Brain pericyte (primary cell): ENCODE measurements at places on chromosomes 6 and 20.
A peak's percentile ranks its signal among the peaks of the same experiment; 100 is the strongest.

- no peak for DNase-seq
These were observed 358.5 kb upstream of the RUNX2 start for GRCh38 chr6:44969446-44970185.

- no peak for DNase-seq
These were observed 148.7 kb upstream of the JARID2 start for GRCh38 chr6:15096894-15097837.

- no peak for DNase-seq
These were observed 238.2 kb downstream of the SOX4 start for GRCh38 chr6:21831521-21832291.

DNA sequence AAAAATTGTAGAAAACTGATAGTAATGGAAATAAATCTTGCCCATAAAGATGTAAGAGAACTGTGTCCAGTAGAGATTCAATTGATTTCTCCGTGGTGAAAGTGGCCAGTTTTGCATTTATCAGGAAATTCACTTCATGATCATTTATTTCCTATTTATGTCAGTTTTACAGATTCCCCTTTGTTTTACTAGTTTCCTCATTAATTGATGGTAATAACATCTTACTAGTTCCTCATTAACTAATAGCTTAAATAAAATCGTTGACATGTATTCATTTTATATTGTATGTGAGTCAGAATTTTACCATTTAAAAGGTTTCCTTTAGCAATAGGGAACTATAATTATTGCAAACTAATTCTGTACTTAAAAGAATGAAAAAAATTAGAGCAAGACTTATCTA, 99.8 kb upstream of the ADGRF1 start:
- no peak for DNase-seq

GRCh38 chr6:168397012-168397411, 44.0 kb upstream of the SMOC2 start:
- DNase-seq, result no peak

- no peak for DNase-seq
These were observed 29.3 kb upstream of the TXNDC5 start for GRCh38 chr6:7939864-7940228.

DNA sequence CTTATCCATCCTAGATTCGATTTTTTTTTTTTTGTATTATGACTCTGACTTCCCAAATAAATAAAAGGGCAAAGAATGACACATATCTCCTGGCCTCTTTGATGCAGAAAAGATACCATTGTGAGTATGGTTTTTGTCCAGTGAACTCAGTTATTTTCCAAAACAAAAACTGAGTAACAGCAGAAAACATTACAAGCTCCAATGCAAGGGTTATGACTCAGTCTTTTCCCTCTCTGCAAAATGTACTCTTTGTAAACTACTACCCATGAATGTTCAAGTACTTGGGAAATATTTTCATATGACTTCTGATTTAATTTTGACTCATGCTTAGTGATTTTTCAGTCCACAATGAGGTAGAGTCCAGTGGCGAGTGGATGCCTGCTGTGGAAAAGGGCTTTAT, 355.3 kb downstream of the RNF144B start:
- DNase-seq, result no peak

DNA sequence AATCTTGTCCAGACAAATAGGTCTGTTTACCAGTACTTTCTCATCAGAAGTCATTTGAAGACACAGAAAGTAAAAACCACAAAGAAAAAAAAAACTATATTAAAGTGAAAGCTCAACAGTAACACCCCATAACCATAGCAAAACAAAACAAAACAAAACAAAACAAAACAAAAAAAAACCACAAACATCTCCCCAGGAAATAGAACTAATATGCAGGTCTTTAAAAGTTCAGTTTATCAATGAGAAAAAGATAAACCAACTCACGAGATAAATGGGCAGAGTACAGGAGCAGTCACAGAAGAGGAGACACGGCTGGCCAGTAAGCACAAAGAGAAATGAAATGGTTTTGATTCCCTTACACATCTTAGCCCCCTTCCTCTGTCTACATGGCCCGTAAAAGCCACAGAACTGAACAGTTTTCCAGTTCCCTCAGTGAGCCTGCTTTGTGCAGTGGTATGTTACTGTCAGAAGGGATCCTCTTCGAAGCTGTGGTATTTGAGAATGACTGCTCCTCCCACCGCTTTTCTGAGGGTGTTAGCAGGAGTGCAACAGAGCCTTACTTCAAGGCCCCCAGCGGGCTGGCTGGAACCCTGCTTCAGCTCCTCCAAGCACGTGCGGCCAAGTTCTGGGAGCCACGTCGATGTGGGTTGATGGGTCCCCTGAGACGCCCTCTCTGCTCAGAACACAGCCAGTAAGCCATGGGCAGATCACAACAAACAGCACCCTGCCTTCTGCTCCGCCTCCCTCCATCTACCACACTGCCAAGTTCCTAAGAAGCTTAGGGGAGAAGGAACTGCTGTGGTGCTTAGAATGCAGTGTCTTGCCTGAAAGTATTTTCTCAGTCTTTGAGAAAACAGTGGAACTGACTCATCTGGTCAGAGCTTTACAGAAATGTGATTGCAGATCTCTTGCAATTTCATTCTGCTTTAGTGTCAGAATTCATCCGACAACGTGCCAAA, 14.0 kb downstream of the UST start:
- peak; percentile 96 for DNase-seq

GRCh38 chr6:132023490-132023889, 72.3 kb upstream of the CCN2 start:
- no peak for DNase-seq

GRCh38 chr6:167275436-167275835, 15.7 kb upstream of the UNC93A start:
- DNase-seq, result no peak

DNA sequence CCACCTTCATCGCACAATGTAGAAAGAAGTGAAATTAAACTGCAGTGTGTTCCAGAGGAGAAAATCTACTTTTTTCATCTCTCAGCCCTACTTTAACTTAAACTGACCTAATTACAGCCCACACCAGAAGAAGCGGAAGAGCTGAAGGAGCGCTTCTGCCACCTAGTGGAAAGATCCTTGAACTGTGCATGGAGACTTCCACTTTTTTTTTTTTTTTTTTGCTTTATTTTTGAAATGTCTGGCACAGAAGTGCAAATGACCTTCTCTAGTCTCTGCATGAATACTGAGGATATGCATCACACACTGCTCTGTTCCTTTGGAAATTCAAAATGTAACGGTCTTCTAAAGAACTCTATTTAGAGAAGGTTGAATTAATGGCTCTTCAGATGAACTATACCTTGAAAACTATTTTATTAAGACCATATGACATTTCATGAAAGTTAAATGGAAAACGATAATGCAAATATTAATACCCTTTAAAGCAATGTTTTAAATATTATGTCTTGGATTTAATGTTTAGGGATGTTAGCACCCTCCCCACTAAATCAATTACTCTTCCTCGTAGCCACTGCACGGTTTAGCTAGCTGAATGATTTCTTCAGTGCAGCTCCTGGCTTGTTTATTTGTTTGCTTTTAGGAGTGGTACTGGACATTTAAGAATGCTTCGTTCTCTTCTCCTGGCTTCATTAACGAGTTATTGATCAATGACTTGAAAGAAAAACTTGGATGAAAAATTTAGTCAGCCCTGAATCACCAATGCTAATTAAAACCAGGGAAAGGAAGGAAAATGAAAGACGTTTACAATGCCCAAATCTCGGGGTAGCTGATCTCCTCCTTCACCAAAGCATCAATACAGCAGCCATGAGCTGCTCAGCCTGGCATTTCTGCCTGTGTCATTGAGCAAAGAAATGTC, 569.6 kb upstream of the GJE1 start:
- peak; percentile 80 for DNase-seq

DNA sequence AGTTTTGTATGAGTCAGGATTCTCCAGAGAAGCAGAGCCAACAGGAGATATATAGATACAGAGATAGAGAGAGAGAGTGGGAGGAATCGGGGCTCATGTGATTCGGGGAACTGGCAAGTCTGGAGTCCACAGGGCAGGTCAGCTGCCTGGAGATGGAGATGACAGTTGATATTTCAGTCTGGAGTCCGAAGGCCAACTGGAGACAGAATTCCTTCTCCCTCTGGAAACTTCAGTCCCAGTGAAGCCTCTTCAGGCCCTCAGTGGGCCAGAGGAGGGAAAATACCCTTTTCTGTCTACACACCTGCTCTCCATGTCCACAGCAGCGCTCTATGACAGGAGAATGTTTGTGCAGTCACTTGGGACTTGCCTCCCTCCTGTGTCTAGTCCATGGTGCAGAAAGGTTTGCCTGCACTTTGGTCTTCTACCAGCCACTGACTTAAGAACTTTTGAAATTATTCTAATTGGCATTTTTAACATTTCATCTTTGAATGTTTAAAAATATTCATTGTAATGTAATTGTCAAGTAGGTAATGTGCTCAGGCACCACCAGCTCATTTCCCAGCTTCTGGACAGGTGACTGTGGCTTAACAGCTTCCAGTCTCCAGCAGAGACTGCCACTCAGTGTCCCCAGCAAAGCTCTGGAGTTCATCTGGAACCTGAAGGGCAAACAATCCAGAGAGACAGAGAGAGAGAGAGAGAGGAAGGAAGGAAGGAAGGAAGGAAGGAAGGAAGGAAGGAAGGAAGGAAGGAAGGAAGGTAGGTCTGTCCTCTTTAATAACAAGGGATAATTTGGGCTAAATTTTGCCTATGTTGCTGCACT, 43.8 kb upstream of the AFDN start:
- DNase-seq, result no peak

DNA sequence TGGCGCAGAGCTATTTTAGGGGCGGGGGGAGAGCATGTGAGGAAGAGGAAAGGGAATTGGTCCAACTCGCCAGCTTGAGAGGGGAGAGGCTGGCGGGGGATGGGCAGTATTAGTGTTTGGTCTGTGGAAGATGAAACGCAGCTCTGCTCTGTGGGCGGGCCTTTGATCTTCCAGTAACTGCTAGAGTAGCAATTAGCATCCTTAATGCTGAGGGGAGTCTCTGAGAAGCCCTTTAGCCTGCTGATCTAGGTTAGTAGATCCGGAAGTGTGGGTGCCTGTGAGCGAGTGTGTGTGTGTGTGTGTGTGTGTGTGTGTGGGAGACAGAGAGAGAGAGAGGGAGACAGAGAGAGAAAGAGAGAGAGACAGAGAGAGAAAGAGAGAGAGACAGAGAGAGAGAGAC, 117.2 kb upstream of the BACH2 start:
- no peak for DNase-seq

GRCh38 chr6:168877821-168878282, 375.8 kb downstream of the THBS2 start:
- DNase-seq, result no peak
